ENCODE measurements at places on chromosomes 5 and 9.

- DNase-seq: peak; percentile 91
These were observed at the start of gene TEX10 for GRCh38 chr9:100352727-100353505. TSS of gene TEX10 (minus strand) at chr9:100352942. CDS start at chr9:100349363, 3,579 bp downstream.

- DNase-seq: no peak
These were observed 81.3 kb upstream of the IRX4 start for GRCh38 chr5:1963941-1964451.

DNA sequence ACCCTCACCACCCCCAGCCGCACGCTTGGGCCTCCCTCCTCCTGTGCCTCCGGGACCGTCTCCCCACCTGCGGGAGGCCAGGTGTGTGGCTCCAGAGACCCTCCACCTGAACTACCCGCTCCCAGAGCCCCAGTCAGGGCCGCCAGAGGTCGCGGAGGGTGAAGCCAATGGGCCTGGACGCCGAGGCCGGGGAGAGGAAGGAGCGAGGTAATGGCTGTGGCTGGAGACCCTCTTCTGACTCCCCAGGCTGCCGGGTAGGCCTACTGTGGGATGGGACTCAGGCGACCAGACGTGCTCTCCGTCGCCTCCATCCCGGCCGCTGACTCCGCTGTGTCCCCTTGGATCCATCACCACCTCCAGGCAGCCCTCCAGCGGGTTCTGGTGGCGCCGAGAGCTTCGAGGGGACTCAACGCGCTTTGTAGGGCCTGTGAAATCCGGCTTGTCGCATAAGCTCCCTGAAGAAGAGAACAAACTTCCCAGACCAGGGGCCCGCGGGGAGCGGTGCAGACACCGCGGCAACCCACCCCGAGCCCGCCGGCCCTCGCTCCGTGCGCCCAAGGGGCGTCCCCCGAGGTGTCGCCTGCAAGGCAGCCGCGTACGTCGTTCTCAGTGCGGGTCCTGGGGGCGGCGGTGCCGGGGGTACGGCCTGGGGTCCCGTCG lies 12.6 kb downstream of the IRX2 start:
- peak; percentile 54 for DNase-seq

- DNase-seq: no peak
These were observed 27.6 kb downstream of the ZNF622 start for GRCh38 chr5:16437977-16438376.

DNA sequence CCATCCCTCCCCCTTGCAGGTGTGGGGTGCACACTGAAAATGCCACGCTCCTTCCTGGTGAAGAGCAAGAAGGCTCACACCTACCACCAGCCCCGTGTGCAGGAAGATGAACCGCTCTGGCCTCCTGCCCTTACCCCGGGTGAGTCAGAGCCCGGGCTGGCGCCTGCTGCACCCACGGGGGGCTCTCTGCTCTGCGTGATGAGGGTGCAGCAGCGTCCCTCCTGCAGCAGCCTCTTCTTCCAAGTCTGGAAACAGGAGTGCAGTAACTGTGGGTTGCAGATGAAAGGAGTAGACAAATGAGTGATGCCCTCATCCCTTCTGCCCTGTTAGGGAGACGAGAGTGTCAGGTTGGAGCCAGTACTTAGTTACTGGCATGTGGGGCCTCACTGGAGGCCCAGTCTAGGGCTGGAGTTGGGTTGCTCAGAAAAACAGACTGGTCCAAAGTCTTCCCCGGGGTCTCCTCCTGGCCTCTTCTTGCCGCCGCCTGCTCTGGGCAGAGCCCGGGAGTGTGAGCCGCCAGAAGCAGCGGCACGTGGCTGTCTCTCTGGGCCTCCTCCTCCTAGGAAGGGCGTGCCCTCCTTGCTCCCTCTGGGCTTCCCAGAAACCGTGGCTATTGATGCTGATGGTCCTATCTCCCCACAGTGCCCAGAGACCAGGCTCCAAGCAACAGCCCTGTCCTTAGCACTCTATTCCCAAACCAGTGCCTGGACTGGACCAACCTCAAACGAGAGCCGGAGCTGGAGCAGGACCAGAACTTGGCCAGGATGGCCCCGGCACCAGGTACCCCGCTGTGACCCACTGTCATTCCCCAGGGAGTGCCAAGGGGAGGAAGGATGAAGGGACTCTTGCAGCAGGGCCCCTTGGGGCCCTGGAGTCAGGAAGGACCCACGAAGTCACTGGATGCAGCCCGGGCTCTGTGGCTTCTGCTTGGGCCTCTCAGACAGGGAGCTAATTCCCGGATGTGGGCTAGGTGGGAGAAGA lies 8.4 kb downstream of the GFI1B start:
- no peak for DNase-seq

Data from coronary artery (tissue), 2 donors.